ENCODE measurements at places on chromosomes 1 and 21. TPM values are rescaled to one million over a fixed set of nuclear protein-coding genes. Genes with fewer than 3 reads are reported as not detected.

The IGSF21 gene
- total RNA-seq = not detected

The S100A7A gene
- total RNA-seq = not detected

The LCE2A gene
- total RNA-seq = not detected

The CA6 gene
- total RNA-seq = not detected

The WNT4 gene
- total RNA-seq = 3.9 TPM
